NCI-H345 (cell line): ENCODE measurements at places on chromosomes 11 and 22.

DNA sequence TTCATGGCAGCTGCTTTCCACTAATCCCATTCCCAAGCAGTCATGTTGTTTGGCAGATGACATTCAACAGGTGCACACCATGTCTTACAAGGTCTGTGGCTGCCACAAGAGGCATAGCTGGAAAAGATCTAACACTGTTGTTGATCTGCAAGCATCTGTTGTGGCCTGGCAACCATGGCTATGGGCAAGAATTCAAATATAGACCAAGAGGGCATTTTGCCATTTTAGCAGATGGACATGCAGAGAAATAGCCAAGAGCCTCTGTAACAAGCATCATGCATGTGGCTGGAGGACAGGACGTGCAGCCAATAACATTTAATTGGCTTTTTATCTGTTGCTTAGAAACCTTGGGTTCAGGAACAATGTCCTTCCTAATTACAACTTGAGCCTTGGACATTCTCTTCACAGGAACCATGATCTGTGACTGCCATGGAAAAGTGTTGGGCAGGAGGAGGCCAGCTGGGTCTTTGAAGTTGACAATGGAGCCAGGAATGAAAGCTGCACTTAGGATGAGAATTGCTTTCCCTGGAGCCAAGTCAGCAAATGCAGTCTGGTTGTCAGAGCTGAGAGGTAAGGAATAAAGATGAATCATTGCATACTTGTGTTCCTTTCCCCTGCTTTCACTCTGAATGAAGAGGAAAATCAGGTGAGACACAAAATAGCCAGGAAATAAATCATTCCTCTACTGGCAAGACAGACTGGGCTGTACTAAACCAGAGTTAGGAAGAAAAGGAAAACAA lies 113.6 kb upstream of the ANO5 start:
- DNase-seq, result no peak

- DNase-seq, result no peak
Observed at GRCh38 chr11:62559204-62559603, 12.6 kb upstream of the AHNAK start.

GRCh38 chr22:39150848-39151215 lies 1.6 kb downstream of the CBX7 start:
- no peak for DNase-seq

DNA sequence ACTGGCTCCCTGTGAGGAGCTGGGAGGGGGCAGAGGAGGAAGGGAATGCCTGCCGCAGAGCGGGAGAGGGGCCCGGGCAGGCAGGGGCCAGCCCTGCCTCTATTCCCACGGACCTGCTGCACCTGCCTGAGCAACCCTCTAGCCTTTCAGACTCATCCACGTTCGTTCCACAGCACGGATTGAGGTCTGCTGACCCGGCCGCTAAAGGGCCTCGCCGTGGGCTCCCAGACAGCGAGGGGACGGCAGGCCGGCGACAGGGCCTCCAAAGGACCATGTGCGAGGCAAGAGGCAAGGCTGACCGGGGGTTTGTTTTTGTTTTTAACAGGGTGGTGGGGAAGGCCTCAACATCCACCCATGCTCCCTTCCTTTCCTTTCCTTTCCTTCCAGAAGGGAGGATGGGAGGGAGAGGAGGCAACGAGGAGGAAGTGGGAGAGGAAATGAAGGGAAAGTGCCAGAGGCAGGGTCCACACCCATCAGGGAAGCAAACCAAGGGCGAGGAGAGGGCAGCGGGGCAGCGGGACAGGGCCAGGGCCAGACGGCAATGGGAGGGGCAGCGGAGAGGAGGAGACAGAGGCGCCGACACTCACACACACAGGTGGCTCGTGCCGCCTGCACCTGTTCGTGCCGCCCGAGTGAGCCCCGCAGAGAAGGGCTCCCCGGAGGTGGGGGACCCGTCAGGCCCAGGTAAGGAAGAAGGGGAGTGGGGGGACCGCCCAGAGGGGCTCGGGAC lies 7.5 kb downstream of the LRFN4 start:
- DNase-seq, result no peak

GRCh38 chr11:66118847-66119246 lies 48.8 kb downstream of the PACS1 start:
- DNase-seq, result no peak

DNA sequence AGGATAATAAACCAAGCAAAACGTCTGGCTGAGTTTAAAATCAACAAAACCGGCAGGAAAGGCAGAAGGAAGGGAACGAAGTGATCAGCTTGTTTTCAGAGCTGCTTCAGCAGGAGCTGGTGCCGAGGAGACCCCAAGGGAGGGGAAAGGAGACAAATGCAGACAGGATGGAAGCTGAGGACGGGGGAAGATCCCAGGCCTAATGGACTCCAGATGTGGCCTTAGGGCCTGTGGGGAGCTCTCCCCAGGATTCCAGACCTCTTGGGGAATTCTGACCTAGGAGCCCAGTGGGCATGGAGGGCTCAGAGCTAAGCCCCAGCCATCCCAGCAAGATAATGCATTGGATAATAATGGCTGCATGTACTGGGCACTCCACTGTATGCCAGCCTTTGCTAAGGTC lies 211.4 kb upstream of the NARS2 start:
- no peak for DNase-seq

- no peak for DNase-seq
Observed at GRCh38 chr11:1486054-1486825, at the start of gene MOB2. MOB2 (minus strand) TSS chr11:1486779; CDS start chr11:1486556, 223 bp downstream.
